ENCODE measurements at places on chromosomes 2 and 18. TPM values are rescaled to one million over a fixed set of nuclear protein-coding genes. Genes with fewer than 3 reads are reported as not detected.

DSG1 gene
- not detected for total RNA-seq

SP3 gene
- total RNA-seq = 359 TPM

SLC9A4 gene
- total RNA-seq = not detected

TLX2 gene
- total RNA-seq = not detected

SULT1C2 gene
- 2.8 TPM for total RNA-seq

VWA3B gene
- not detected for total RNA-seq

ONECUT2 gene
- total RNA-seq = not detected

ASB3 gene
- total RNA-seq = 24.4 TPM

CDKL4 gene
- 2.1 TPM for total RNA-seq

NFE2L2 gene
- total RNA-seq = 53.0 TPM

GPR75 gene
- not detected for total RNA-seq

UBXN4 gene
- 111 TPM for total RNA-seq

CFAP65 gene
- 0.21 TPM for total RNA-seq

C1QL2 gene
- total RNA-seq = not detected

ANTXR1 gene
- 63.0 TPM for total RNA-seq

BMP10 gene
- not detected for total RNA-seq

COL4A3 gene
- total RNA-seq = 0.76 TPM

OSR1 gene
- total RNA-seq = 4.7 TPM

TFPI gene
- total RNA-seq = 135 TPM

TNP1 gene
- total RNA-seq = not detected

STARD6 gene
- not detected for total RNA-seq

ITPRIPL1 gene
- 14.1 TPM for total RNA-seq

SERPINB10 gene
- total RNA-seq = not detected

SCG2 gene
- total RNA-seq = 0.95 TPM

NOL4 gene
- not detected for total RNA-seq

Data from uterus (tissue), 4 donors.